Panc1 (cell line): ENCODE measurements at places on chromosomes 1 and 21. TPM values are rescaled to one million over a fixed set of nuclear protein-coding genes. Genes with fewer than 3 reads are reported as not detected.

Gene LCE3E
- not detected for total RNA-seq

Gene CR1L
- total RNA-seq: not detected

DNA sequence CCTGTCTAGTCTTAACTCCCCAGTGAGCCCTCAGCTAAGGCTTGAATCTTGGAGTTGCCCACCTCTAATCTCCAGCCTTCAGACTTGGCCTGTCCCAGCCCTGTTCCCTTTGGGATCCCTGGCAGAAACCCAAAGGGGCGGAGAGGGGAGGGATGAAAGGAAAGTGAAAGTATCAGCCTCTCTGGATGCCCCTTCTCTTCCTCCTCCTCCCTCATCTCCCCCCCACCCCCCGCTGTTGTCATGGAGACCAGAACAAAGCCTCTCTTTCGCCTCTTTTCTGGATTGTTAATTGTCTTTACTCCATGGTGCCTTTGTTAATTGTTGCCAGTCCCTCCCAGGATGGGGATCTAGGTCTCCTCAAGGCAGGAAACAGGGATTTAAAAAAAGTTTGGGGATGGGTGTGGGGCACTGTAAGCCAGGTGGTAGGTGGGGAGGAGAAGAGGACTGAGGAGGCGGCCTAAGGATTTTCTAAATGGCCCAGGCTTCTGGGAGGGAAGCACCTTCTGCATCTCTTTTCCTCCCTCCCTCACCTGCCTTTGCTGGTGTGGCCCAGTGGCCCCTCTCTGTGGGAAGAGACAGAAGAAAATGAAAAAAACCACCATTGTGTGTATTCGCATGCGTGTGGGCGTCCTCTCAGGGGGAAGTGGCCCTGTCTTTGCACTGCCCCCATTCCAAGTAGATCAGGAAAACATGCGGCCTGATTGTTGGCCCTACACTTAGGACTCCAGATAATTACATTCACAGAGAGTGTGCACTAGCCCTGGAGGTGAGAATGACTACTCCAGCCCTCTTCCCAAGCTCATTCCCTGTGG lies 7.5 kb upstream of the SOX13 start:
- no peaks in the 10 kb centered on the region for H3K27me3 ChIP-seq
- H3K36me3 ChIP-seq: no peaks in the 10 kb centered on the region
- no peak for DNase-seq
- no peaks in the 10 kb centered on the region for H3K4me1 ChIP-seq
- H3K27ac ChIP-seq: no peak overlapping the region

Gene TRIM45
- total RNA-seq: 4.7 TPM

DNA sequence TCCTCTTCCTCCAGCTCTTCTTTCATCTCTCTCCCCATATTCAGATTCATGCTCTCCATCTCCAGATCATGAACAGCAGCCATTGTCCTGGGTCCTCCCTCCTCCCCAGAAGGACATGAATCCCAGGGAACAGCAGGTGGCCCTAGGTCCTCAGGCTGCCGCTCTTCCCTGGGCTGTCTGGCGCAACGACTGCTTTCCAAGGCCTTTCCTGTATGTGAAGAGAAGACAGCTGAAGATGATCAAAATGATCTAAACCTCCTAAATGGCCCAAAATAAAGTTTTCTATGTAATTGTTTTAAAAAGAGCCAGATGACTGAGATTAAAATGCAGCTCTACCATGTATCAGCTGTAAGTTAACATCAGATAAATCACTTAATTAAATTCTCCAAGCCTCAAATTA lies 22.5 kb downstream of the RHBDL2 start:
- no peak overlapping the region for H3K4me3 ChIP-seq
- H3K27ac ChIP-seq: no peak overlapping the region
- H3K4me1 ChIP-seq: no peaks in the 10 kb centered on the region
- no peaks in the 10 kb centered on the region for H3K36me3 ChIP-seq
- no peaks in the 10 kb centered on the region for H3K27me3 ChIP-seq
- DNase-seq: no peak

DNA sequence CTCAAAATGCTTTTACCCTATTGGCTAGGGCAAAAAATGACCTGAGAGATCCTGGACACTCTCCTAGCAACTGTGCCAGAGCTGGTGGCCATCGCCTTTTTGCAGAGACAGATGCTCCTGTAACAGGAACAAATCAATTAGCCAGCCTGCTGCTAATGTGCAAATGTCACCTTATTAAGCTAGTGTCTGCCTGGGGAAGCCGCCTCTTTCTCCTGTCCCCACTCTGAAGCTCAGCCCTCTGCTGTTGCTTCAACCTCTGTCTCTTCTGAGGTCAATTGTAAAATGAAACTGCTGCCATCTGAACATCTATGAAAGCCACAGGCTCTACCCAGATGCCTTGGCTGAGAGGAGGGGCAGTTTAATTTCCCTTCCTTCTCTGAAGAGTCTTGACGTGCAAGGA lies 85.5 kb upstream of the CACNA1E start:
- DNase-seq: no peak
- peaks cover 3% of the 10 kb centered on the region for H3K27me3 ChIP-seq
- H3K4me1 ChIP-seq: no peaks in the 10 kb centered on the region
- H3K36me3 ChIP-seq: no peaks in the 10 kb centered on the region

Gene GBP4
- 3.3 TPM for total RNA-seq

Gene GFI1
- total RNA-seq: 0.49 TPM

Gene CRYBG2
- 0.64 TPM for total RNA-seq

Gene FALEC
- 1.0 TPM for total RNA-seq

Gene TMOD4
- 0.80 TPM for total RNA-seq

DNA sequence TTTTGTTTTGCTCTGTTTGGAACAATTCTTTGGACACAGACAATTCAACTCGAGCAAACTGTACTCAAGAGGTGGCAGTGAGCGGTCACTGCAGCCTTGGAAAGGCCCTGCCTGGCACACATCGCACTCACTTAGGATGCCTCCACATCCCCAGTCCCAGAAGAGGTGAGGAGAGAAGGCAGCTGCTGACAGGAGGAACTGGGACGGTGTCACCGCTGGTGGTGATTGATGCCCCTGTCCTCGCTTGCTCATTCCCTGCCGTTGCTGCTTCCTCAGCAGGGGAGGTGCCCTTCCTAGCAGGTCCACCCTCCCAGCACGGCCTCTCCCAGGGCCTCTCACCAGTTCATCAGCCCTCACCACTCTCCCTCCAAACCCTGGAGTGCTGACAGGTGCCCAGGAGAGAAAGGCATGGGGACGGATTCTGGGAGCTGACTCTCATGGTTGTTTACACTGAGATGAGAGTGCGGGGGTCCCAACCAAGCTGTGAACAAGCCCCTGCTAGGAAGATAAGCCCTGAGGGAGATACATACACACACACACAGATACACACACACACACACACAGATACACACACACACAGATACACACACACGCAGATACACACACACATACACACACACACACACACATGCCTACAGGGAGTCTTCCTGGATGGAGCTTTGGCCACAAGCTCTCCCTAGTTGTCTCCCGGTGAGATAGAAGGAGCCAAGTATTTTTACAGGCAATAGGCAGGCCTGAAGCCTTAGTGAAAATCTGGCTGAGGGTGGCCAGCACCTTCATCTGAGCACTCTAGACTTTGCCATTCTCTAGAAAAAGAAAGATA lies 101.1 kb downstream of the CDC7 start:
- H3K4me3 ChIP-seq: no peak overlapping the region
- no peaks in the 10 kb centered on the region for H3K36me3 ChIP-seq
- no peak for DNase-seq

GRCh38 chr1:165581926-165582325 lies 38.1 kb downstream of the LRRC52 start:
- no peaks in the 10 kb centered on the region for H3K4me1 ChIP-seq
- no peak overlapping the region for H3K4me3 ChIP-seq
- H3K27me3 ChIP-seq: peaks cover 1% of the 10 kb centered on the region; the same call in 1 of the 2 replicates
- DNase-seq: no peak

DNA sequence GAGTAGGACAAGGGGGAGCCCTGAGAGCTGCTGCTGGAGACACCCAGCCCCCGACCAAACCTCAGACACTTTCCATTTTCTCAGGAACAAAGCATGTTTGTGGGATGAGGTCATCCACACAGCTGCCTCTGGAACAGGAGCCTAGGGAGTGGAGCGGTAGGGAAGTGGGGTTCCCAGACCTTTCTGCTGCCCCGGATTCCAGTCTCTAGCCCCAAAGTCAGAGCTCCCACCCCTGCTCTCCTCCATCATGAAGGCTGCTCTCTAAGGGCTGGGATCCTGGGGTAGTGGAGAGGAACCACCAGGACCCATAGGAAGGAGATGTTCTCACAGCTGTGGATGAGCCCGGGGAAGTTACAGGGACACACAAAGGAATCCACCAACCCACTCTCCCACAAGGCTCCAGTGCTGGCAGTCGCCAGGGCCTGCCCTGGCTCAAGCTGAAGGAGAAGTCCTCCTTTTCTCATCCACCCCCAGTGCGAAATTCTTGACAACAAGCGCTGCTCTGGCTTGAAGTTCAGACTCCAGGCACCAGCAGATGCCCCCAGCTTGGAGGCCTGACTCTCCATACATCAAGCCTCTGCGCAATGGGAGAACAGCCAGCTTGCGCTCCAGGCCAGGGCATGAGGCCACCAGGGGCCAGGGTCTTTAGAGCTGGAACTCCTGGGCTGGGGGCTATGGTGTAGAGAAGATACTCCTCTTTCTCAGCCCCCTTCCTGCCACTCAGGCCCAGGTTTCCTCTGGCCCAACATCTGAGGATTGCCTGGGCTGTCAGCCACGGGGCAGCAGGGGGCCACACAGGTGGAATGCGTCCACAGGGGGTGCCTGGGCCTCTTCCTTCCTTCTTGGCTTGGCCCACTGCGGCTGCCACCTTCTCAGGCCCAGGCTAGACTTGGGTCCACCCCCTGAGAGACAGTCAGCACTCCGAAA lies 4.5 kb downstream of the FHL3 start:
- H3K27ac ChIP-seq: peak overlapping the region; percentile 88
- peaks cover 50% of the 10 kb centered on the region for H3K4me1 ChIP-seq
- no peak overlapping the region for H3K4me3 ChIP-seq
- no peaks in the 10 kb centered on the region; the same call in 1 of the 2 replicates for H3K36me3 ChIP-seq
- no peak for DNase-seq

DNA sequence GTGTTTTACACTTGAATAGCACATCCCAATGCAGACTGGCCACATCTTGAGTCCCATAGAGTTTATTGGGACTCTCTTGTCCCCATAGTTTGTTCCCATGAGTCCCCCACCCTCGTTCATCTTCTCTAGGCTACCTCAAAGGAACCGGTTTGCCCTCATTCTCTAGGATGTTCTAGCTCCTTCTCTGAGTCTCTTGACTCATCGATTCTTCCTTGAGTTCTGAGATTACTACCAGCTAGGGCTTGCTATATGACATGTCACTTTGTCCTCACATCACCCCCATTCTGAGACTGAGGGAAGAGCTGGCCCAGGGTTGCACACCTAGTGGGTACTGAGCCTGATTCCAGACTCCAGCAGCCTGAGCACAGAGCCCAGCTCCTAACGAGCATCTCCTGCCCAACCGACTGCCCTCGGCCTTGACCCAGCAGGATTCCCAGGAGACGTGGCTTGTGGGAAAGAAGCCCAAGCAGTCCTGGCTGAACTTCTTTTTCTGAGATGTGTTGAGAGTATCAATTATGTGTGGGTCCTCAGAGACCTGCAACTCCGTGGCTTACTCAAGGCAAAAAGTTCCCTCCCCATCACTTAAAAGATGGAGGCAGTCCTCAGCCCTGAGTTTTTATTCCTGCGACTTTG lies 42.0 kb downstream of the TMEM51 start:
- no peak overlapping the region for H3K27ac ChIP-seq
- no peaks in the 10 kb centered on the region for H3K36me3 ChIP-seq
- no peaks in the 10 kb centered on the region for H3K27me3 ChIP-seq
- peaks cover 7% of the 10 kb centered on the region for H3K4me1 ChIP-seq

DNA sequence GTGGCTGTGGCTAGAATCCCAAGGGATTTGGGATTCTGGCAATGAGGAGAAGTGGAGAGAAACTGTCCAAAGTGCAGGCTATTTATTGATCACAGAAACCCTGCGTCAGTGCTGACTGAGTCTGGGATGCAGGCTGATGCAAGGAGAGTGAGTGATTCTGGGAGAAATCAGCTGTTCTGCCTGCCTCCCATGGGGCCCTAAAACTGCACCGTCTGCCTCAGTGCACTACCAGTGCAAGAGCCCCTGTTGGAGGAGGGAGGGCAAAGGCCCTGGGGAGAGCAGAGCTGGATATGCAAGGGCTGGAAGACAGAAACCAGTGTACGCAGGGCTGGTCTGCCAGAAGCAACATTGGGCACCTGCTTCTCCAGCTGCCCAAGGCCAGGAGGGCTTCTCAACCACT lies 42.6 kb downstream of the C1orf198 start:
- peaks cover 21% of the 10 kb centered on the region for H3K4me1 ChIP-seq
- peak overlapping the region; percentile 72 for H3K27ac ChIP-seq
- no peaks in the 10 kb centered on the region for H3K36me3 ChIP-seq
- no peak overlapping the region for H3K4me3 ChIP-seq
- no peak for DNase-seq

Gene GJA5
- not detected for total RNA-seq

DNA sequence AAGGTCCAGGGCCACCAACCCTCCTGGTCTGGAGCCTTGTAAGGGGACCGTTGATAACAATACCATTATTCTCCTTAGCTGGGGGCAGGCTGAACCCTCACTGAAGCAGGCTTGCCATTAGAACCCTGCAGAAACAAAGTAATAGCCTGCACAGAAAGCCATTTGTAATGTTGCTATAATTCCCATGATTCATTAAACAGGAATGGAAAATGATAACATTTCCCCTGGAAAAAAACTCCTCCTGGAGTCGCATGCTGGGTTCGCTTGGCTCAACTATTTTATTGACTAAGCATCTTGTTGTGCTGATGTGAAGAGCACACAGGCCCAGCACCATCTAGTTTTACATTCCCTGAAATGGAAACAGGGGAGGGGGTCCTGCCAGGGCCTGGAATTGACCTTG lies 155.6 kb upstream of the CSF3R start:
- no peaks in the 10 kb centered on the region for H3K36me3 ChIP-seq
- no peak overlapping the region for H3K4me3 ChIP-seq
- H3K27ac ChIP-seq: no peak overlapping the region
- no peaks in the 10 kb centered on the region for H3K4me1 ChIP-seq
- no peaks in the 10 kb centered on the region for H3K27me3 ChIP-seq

- H3K4me3 ChIP-seq: no peak overlapping the region
- no peaks in the 10 kb centered on the region for H3K36me3 ChIP-seq
- no peak overlapping the region for H3K27ac ChIP-seq
- H3K27me3 ChIP-seq: no peaks in the 10 kb centered on the region
Observed at GRCh38 chr1:98887507-98887906, 117.2 kb downstream of the PLPPR5 start.

DNA sequence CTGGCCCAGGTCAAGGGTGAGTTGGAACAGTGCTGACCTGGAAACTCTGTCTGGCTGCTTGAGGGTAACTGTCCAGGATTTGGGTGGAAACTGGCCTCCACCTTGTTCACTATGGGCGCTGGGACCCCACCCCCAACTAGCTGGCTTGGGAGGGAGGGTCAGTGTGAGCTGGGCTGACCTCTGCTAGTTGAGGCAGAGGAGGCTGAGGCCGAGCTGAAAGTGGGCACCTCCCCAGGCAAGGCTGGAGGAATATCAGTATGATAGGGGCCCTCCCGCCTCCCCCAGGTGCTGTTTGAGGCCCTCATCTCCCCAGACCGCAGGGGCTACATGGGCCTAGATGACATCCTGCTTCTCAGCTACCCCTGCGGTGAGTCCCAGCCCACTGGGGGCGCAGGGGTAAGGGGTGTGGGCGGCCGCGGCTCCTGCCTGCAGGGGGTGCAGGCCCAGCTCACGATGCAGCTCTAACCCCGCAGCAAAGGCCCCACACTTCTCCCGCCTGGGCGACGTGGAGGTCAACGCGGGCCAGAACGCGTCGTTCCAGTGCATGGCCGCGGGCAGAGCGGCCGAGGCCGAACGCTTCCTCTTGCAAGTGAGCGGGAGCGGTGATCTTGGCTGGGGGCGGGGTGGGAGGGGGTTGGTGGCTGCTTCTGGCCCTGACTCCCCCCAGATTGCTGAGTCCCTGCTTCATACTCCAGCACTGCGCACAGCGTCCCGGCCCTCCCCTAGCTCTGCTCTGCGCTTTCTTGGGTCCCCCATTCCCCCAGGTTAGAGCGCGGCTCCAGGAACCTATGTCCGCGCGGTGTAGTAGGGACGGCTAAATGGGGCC lies 22.9 kb downstream of the PTPRU start:
- H3K27ac ChIP-seq: no peak overlapping the region
- peak overlapping the region; percentile 44 for H3K4me3 ChIP-seq
- no peaks in the 10 kb centered on the region for H3K4me1 ChIP-seq
- no peaks in the 10 kb centered on the region for H3K27me3 ChIP-seq
